Stimulated activated naive CD8-positive, alpha-beta T cell treated with anti-CD3 and anti-CD28 coated beads, Interleukin-15, Interleukin-2, amounts not matched to agents 100 U/mL and 50 U/mL, for 24 hours (primary cell): ENCODE measurements at places on chromosomes 11 and 22.

GRCh38 chr11:95245038-95245437 lies 14.0 kb upstream of the SESN3 start:
- DNase-seq, result no peak

- DNase-seq, result peak; percentile 78
These were observed 2.1 kb downstream of the LPXN start for GRCh38 chr11:58573451-58574104.

DNA sequence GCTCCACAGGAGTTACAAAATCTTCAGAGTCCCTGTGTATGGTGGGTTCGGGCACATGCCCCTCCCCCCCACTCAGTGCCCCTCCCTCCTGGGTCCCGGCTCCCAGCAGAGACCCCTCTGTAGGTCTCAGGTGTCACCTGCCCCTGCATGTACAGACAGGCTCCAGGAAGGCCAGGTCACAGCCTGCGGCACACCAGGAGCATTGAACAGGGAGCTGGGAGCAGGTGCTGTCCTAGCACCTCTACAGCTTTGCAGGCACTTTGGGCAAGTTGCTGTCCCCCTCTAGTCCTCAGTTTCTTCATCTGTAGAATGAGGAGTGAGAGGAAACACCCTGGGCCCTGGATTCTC lies 80.1 kb upstream of the RTL6 start:
- no peak for DNase-seq

DNA sequence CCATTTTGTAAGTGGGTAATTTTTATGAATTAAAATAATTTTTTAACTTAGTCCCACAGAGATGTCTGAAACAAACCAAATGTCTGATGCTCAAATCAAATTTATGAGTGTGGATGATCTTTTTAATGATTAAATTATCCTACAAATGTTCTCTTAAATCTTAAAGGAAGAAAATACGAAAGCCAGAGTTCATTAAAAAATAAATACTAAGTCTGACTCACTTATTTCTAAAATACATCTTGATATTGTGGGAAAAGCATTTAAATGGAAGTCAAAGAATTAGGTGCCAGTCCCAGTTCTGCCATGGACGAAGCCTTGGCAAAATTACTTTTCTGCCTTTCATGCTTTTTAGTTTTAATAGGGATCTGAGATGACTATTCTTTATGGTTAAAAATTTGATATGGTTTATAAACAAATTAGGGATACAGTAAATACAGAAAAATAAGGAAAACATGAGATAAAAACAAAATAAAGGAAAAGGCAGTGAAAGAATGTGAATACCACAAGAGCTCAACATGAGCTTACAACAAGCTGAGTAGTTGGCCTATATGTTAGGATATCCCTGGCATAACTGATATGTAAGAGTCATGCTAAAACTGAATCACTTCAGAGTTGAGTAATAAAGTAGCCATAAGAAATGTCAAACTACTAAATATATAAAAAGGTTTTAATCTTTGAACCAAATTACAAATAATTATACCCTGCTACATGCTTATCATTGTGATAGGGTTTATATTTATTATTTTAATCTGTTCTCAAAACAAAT lies 9.2 kb downstream of the CCDC34 start:
- no peak for DNase-seq

- DNase-seq, result no peak
These were observed 50.1 kb downstream of the CECR2 start for GRCh38 chr22:17419348-17419747.

- no peak for DNase-seq
These were observed 32.0 kb downstream of the EXPH5 start for GRCh38 chr11:108561535-108561991.

GRCh38 chr11:96157517-96157873 lies 185.5 kb downstream of the MAML2 start:
- no peak for DNase-seq

- DNase-seq, result no peak
These were observed 81.9 kb downstream of the TP53I11 start for GRCh38 chr11:44868455-44869421.

- no peak for DNase-seq
These were observed 93.0 kb downstream of the SCN3B start for GRCh38 chr11:123561431-123561800.

- DNase-seq, result peak; percentile 65
These were observed 221.9 kb upstream of the TBCEL start for GRCh38 chr11:120801801-120802689.

DNA sequence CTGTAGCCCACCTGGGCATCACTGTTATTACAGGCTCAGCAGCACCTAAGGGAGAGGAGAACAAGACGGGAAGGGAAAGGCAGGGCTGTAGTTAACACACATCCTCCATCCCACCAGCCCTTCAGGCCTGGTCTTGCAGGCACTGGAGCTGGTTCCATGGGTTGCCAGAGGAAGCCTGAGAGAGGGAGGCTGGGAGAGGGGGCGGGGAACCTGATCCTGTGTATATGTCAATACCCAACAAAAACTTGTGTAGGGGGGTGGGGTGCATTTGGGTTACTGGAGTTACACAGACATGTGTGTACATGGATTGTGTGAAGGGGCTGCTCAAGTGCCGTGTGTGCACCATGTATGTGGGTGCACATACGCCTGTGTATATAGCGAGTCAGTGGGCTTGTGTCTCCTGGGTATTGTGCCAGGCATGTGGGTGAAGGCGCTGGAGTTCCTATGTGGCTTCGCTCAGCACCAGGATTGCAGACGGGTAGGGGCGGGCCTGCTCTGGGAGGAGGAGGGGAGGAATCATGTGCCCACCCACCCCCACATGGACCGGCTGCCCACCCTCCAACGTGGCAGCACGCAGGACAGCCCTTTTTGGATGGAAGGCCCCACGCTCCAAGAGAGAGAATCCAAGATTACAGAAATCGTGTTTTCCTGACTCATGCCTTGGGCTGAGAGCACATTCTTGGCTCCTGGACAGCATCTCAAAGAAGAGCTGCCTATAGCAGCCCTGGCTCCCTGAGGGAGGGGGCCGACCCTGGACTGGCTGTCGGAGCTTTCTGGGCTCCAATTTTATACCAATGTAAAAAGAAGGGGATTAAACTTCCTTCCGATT lies 4.2 kb upstream of the SERPINH1 start:
- DNase-seq, result no peak
